ENCODE measurements at places on chromosomes 11 and 22.

- no peak for DNase-seq
These were observed 598.6 kb downstream of the NELL1 start for GRCh38 chr11:21268036-21268435.

DNA sequence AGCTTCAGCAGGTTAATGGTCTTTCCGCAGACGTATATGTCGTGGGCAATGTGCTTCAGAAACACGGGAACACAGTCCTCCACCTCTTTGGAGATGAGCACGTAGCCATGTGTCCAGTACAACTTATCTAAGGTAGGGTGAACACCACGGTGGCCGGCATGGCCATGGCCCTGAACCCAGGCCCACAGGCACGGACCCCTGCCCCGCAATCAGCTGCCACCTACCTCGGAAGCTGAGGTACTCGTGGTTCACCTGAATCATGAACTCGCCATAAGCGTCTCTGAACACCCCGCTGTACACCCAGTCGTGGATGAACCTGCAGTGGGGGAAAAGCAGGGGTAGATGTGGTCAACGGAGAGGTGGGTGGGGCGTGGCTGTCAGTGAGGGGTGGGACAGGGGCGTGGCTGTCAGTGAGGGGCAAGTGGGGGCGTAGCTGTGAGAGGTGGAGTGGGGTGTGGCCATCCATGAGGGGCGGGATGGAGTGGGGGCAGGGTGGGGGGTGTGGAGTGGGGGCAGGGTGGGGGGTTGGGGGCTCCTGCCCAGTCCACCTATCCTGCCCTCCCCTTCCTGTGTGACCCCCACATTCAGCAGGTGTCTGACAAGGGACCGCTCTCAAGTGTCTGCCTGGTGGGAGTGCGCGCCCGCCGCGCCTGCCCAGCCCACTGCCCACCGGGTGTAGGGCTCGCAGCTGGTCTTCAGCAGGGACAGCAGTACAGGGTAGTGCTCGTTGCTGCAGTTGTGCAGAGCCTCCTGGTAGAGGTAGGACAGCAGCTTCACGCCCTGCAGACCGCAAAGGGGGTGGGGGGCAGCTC lies 18.6 kb downstream of the TUBGCP6 start:
- DNase-seq, result no peak

GRCh38 chr11:71470946-71471345 lies 17.9 kb downstream of the NADSYN1 start:
- DNase-seq, result no peak

DNA sequence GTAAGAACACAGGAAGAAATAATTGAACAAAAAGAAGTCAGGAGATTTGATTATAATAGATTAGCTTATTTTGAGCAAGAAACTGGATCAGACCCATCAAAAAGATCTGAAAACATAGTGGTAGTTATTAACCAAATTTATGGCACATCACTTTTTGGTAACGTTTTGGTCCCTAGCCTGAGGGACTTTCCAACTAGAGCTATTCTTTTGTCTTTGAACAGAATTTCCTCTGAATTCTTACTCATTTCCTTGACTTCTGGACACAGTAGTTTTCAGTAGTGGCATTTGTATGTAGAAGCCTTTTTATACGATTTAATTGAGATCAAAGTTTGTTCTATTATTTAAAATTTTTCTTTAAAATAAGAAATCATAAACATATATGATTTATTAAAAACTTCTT lies 96.5 kb upstream of the PDGFD start:
- no peak for DNase-seq

GRCh38 chr11:11468954-11469353 lies 115.9 kb upstream of the CSNK2A3 start:
- DNase-seq, result no peak

DNA sequence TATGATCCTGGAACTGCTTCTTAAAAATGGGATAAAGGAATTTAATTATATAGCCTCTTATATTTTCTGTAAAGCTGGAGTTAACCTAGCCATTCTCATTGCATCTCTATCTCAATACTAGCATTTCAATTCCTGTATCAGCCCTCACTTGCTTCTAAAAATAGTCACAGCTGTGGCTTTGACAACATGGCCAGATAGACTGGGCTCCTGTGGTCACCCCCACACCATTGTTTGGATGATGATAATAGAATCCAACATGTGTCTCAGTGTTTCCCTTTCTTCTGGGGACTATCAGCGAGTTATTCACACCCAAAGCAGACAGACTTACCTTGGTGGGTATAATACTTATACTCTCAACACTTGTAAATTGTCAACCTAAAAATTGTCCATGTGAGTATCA lies 6.9 kb downstream of the VWA5A start:
- no peak for DNase-seq

DNA sequence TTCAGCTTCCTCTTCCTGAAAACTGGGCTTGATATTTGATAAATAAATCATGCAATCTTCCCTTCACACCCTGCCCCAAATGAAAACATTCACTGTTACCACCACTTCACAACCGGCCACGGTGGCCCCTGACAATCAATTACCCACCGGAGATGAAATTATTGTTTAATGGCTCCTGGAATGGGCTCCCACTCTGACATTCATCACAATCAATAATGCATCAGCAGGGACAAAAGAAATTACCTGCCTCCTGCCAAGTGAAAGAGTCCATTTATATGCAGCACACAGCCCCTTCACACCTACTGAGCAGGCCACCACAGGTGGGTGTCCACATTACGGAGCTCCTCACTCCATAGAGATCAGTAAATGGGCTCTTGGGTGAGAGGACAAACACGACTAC lies 193.5 kb upstream of the SNX19 start:
- DNase-seq, result no peak

DNA sequence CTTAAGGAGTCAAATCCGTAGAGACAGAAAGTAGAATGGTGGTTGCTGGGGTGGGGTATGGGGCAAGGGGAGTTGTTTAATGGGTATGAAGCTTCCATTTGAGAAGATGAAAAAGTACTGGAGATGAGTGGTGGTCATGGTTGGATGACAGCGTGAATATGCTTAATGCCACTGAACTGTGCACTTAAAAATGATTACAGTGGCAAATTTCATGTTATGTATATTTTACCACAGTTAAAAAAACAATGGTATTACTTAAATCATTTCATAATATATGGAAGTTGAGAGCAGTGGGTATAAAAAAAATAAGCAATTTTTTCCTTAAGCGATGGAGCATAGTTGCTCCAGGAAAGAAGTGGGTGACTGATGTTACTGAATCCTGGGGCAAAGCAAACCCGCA lies 67.1 kb downstream of the C22orf31 start:
- DNase-seq, result no peak

DNA sequence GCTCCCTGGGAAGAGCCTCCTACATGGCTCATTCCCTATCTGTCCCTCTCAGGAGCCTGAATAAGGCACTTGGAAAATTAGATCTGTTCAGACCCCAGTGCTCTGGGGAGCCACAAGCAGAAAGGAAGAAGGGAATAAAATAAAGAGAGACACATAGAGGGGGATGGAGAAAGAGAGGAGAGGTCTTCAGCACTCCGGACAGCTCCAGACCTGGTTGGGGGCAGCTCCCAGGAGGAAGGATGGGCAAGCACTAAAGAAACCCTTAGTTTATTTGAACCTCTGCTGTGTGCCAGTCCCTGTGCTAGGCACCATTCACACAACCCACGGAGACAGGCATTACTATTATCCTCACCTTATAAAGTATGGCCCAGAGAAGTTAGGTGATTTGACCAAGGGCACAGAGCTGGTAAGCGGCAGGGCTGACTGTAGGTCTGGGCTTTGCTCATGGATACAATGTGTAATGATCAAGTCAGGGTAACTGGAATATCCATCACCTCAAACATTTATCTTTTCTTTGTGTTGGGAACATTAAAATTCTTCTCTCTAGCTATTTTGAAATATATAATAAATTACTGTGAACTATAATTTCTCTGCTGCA lies 53.7 kb upstream of the LRRC32 start:
- DNase-seq, result no peak

DNA sequence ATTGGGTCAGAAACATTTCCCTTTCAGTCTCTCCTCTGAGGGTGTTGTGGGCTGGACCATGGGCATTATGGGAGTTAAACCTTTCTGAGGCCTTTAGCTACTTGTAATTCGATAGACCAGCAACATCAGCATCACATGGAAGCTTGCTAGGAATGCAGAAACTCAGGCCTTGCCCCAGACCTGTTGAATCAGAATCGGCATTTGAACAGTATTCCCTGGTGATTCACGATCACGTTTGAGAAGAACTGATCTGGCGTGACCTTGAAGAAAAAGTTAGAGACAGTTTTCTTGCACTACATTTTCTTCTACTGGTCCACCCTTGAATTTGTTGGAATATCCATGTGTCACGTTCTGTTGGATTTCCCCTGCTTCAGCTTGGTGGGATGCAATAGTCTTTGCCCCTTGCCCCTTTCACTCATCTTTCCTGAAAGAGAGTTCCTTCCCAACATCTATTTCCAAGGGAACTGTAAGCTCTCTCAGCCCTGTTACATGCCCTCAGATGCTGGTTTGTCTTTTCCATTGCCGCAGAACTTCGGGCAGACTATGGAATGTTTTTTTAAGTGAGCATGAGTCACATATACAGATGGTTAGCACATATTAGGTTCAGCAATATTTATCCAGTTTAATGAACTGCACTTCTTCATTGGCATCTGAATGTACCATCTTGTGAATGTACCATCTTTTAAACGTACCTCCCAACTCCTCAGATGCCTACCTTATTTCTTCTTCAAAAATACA lies 23.9 kb downstream of the EHF start:
- no peak for DNase-seq

DNA sequence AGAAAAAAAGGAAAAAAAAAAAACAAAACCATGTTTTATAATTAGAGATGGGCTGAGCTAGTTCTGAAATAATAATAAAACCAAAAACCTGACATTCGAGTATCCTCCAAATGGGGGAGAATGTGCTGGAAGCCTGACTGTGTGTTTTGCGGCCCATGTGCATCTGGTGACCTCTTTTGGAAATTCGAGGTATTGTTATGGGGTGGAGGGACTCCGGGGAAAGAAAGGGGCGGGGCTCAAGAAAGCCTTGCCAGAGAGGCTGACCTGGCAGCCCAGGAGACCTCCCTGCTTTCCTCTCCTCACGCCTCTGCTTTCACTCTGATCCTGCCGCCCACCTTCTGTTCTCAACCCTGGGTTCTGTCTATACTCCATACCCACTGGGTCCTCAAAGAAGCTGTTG lies 72.9 kb downstream of the CTTN start:
- DNase-seq, result no peak

GRCh38 chr11:30406978-30407762 lies 84.3 kb downstream of the ARL14EP start:
- no peak for DNase-seq

DNA sequence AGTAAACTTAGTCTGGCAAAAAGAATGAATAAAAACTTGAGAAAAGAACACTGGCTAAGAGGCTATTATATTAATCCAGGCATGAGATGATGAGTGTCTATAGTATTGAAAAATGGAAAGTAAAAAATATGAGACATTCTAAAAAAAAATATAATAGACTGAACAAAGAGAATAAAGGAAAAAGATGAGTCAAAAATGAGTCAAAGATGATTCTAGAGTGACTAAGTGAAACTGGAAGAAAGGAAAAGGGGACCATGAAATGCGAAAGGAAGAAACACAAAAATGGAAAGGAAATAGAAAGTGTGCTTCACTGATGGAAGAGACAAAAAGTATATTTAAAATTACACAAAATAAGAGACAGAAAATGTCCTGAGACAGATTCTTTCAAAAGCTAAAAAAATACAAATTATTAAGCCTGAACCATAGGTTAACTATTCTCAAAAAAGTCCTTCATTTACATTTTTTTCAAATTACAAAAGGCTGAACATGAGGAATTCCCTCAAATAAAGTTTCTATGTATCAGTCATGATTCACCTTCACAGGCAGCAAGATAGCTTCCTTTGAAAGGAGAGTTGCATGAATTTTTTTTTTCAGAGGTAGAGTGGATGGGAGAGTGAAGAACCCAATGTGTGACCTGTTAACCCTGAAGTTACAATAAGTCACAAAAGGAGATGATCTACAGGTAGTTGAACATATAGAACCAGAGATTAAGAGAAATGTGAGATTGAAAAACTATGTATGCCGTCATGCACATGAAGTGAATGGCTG lies 75.2 kb downstream of the EIF3M start:
- no peak for DNase-seq

- DNase-seq, result no peak
These were observed 46.6 kb upstream of the WNT7B start for GRCh38 chr22:46023558-46023981.

DNA sequence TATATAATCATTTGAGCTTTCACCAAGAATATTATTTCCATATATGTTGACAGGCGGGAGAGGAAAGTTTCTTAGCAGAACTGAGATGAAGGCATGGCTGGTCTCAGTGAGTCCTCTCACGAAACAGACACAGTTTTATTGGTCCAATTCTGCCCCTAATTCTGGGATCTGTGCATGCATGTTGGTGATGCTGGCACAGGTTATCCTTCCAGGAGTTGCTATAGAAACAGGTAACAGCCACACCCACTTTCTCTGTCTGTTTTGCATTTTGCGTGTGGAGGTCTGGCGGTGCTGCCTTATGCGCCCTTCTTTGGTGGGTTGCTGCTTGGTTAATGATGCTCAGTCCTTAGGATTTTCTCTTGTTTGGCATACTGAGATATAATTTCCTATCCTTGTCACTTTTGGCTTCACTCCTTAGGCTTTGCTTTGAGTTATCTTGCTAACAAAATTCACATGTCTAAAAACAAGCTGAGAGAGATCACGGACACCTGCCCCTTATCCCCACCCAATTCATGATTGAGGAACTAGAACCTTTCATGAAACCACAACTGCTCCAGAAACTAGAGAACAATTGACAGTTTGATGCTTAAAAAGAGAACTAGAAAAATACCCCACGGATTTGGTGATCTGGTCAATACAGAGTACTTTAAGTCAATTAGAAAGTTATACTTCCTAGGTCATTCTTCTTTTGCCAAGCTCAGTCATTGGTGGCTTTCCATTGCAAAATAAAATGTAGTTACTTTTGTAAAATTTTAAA lies 189.3 kb downstream of the FAT3 start:
- no peak for DNase-seq

DNA sequence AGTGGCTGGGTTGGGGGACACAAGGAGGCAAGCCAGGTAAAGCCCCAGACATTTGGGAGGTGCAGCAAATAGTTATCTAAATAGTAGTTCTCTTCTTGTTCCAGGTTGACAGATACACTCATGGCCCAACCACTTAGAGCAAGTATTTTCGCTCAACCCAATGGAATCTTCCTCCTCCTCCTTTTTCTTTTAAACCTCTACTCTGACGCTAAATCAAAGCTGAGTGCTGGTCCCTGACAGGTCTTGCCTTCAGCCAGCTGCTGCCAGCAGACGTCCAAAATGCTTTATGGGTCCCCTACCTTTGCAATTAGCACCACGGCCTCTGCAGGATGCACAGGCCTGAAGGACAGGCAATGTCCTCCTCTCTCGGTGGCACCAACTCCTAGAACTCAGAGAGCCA lies 558.5 kb downstream of the MIAT start:
- no peak for DNase-seq

DNA sequence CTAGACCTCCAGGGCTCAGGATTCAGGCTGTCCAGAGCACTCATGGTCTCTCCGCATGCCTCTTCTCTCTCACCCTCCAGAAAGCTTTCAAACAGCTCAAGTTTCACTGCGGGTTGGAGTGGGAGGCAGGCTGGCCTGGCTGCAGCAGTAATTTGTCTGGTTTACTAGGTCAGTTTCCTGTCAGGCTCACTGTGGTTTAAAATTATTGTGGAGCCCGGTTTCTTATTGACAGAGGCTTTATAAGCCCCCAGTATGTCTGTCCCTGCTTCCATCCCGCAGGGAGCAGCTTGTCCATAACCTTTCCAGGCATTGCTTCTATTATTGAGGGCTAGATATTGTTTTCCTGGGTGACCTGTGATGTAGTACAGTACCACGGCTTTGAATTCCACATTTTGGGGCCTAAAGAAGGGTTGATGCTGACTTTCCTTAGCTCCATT lies 235.3 kb upstream of the SORL1-AS1 start:
- no peak for DNase-seq

- no peak for DNase-seq
These were observed 68.7 kb upstream of the GDPD4 start for GRCh38 chr11:77370217-77370616.

Measured in CD4-positive, alpha-beta T cell treated with Interleukin-15 for 4 hours (primary cell).